ENCODE measurements at places on chromosomes 12 and 14.

DNA sequence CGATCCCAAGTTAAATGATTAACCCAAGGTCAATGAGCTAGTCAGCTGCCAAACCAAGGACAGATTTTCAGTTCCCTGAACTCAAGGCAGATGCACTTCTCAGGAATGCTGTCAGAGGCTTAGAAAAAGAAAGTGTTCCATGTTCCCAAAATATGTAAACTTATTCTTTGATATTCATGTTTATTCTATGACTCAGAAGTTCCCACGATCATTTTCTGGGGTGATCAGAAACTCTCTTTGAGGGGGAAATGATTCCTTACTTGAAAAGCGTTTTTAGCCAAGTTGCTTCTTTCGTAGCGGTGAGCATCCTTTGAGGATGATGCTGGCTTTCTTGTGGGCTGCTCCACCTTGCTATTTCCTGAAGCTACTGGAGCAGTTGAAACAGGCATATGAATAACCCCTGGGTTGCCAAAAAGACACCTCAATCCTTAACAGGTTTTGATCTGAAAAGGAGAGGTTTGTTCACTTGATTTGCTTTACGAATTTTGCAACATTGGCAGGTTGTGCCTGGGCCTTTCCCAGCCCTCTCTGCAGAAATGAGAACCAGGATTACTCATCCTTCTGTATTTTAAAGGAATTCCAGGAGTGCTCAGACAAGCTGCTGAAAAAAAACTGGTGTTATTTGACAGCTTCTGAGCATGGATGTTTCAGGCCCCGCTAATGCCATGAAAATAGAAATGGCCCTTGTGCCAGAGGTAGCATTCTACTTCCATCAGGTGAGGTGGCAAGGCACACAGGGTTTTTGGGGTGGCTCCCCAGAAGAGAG, 121.4 kb upstream of the HIF1A start:
- DNase-seq, result no peak

DNA sequence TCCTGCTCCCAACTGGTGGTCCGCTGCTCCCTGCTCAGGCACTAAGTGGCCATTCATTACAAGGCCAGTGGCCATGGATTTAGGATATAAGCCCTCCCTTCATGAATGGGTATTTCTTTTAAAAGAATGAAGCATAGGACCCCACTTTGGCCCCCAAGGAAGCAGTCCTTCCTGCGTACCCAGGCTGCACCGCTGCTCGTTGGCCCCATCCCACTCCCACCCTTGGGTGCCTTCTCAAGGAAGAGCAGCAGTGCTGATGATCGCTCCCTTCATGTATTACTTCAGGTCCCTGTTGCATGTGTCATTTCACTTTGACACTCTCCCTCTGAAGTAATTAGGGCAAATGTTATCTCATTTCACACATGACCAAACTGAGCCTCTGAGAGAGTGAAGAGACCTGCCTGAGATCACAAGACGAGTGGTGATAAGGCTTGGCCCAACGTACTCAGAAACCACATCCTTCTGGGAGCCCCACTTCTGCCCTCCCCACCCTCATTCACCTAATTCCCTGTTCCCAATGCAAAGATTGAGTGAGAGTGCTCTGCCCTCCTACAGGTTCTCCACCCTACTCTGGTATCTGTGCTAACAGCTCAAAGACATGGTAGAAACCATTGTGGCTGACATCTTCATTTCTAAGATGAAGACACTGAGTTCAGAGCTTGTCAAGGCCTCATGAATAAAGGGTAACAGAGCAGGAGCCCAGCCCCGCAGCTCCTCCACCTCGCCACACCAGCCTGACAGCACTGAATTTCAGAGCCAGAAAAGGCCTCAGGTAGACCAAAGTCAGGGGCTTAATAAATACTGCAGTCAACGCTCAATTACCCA, 10.3 kb upstream of the KRT2 start:
- no peak for DNase-seq

- no peak for DNase-seq
These were observed 479.8 kb downstream of the FUT8 start for GRCh38 chr14:65892315-65892714.

DNA sequence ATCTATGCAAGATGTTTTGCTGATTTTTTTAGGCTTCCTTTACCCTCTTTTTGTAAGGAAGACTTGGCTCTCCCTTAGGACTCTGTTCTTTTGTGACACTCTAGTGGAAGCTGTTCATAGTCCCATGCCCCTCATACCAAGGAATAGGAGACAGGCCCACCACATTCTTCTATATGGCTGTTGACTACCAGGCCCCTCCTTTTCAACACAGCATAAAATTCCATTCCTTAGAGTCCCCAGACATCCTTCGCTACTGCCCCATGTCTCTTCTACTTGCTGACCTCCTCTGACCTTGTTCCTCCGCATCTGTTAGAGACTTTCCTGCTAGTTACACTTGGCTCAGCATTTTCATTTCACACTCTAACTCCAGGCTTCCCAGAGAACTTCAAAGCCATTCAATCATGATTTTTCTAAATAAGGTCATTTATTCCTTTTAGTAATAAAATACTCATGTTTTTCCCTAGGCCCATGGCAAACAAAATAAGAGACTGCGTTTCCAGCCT, 9.7 kb downstream of the PIK3C2G start:
- DNase-seq, result no peak

- no peak for DNase-seq
These were observed 30.6 kb downstream of the PPFIBP1 start for GRCh38 chr12:27554421-27555186.

DNA sequence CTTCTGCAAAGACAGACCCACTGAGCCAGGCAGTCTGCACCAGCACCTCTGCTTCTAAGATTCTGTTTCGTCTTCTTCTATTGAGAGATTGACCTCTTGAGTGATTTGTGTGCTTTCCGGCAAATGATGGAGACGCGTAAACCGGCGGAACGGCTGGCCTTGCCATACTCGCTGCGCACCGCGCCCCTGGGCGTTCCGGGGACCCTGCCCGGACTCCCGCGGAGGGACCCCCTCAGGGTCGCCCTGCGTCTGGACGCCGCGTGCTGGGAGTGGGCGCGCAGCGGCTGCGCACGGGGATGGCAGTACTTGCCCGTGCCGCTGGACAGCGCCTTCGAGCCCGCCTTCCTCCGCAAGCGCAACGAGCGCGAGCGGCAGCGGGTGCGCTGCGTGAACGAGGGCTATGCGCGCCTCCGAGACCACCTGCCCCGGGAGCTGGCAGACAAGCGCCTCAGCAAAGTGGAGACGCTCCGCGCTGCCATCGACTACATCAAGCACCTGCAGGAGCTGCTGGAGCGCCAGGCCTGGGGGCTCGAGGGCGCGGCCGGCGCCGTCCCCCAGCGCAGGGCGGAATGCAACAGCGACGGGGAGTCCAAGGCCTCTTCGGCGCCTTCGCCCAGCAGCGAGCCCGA, 703 bp downstream of the ASCL4 start:
- no peak for DNase-seq

- no peak for DNase-seq
These were observed 320.0 kb upstream of the ATP2B1 start for GRCh38 chr12:90028635-90029051.

GRCh38 chr12:29309320-29309902, 71.6 kb downstream of the ERGIC2 start:
- no peak for DNase-seq

DNA sequence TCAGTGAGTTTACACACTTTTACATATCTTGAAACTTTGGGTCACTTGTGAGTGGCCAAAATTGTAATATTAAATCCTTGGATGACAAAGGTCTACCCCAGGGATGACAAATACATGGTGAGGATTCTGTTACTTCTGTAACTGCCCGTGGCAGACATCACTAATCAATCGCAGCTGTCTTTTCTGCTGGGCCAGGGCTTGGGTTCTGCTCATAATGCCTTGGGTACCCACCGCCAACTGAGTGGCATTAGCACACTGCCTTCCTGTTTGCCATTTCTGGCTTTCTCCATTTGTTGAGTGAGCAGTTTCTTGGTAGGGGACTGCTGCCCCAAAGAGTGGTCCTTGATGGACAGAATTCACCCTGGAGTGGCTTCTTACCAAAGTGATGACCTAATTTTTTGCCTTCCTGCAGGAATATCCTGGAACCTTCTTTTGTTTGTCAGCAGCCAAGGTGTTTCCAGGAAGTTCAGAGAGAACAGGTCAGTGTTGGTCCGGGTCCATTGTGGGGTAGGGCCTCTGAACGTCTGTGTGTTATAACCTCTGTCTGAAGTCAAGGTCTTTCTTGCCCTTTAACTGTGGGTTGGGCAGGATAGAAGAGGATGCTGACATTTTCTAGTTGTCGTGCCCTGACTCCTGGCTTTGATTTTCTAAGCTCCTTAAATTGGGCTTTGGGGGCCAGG, 6.2 kb downstream of the TSPAN9 start:
- DNase-seq, result no peak

- DNase-seq, result no peak
These were observed 215.7 kb downstream of the SYT10 start for GRCh38 chr12:33223956-33224355.

- DNase-seq, result peak; percentile 53
These were observed 130.0 kb upstream of the BTG1 start for GRCh38 chr12:92275443-92276154.

- peak; percentile 78 for DNase-seq
These were observed 472 bp downstream of the MBD6 start for GRCh38 chr12:57522887-57523705.

DNA sequence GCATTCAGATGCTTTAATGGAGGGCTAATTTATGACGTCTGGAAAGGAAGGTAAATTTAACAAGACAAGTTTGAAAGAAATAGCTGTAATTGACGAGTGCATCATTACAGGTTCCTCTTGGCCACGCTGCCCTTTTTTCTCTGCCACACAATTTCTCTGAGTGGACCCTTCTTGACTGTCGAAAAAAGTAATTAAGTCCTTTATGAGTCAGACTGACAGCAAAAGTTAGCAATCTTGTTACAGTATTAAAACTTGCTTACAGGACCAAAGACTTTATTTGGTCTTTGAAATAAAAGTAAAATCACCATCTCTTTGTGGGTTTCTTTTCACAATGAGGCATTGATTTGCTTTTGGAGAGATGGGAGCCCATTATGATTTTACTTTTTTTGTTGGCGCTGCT, 42.6 kb downstream of the SAMD4A start:
- no peak for DNase-seq

- no peak for DNase-seq
These were observed 179.4 kb upstream of the PRMT8 start for GRCh38 chr12:3311491-3312103.

- DNase-seq, result no peak
These were observed 47.7 kb upstream of the HECTD1 start for GRCh38 chr14:31255286-31255685.

GRCh38 chr12:122669397-122670070, 33.6 kb downstream of the HCAR2 start:
- no peak for DNase-seq

DNA sequence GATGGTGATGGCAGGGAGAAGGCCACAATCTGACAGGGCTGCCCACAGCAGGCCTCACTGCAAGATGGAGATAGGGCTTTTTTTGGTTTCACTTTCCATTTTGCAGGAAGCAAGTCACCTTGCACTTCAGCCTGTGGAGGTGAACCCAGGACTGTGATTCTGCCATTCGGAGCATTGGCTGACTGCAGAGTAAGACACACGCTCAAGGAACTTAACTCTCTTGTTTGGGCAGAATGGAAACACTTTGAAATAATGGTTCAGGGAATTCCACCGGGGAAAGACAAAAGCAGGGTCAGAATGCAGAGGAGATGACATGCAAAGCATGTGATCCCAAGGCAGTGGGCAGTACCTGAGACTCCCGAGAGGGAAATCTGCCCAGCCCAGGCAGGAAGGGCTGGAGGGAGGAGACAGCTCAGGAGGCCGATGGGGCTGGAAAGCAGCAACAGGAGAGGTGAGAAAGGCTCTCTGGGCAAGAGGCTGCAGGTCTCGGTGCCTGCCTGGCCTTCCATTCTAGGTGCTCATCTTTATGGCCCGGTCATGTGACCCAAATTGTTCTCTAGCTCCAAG, 58.7 kb upstream of the PRMT8 start:
- DNase-seq, result no peak

DNA sequence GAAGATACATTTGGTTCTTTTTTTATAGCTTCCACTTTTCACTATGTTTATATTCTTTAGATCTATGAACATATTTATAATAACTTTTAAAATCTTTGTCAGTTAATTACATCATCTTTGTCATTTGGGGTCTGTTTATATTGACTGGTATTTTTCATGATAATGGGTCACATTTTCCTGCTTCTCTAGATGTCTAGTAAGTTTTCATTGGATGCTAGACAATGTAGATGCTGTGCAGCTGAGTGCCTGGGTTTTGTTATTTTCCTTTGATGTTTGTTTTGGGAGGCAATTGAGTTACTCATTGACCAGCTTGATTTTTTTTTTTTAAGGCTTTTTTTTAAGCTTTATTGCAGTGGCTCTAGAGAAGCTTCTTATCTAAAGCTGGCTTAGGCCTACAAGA, 4.9 kb downstream of the MAP1LC3B2 start:
- no peak for DNase-seq

DNA sequence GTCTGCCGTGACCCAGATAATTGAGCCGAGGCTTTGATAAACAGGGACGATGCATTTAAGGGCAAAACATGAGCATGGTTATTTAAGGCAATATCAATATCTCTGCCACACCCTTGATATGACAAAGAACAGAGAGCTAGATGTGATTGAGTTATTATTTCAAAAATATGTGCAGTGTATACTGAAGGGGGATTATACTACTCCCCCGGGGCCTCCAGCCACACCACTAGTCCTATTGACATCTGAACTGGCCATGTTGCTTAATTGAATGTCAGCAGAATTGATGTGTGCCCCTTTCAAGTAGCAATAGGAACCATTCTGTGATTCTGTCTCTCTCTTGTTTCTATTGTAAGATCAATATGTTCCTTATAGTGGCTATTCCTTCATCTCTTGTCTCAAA, 794.8 kb upstream of the SEL1L start:
- DNase-seq, result no peak

GRCh38 chr14:46488374-46488773, 163.2 kb downstream of the RPL10L start:
- DNase-seq, result no peak

DNA sequence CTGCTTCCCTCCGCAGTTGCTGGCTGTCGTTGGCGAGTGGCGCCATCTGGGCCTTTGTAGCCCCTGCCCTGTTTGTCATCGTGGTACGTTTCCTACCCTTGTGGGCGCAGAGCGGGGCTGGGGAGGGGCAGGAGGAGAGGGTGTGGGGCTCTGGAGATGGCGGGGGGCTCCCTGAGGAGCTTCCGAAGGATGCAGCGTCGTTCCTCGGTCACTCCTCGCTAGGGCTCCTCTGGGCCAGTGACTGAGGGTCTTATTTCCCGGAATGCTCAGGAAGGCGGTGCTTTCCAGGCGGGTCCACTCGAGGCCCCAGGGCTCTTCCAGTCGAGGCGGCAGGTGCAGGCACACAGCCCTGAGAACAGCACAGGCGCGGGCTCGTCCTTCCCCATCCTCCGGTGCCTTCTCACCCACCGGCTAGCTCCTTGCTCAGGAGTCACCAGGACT, 167.1 kb downstream of the ADGRD1 start:
- DNase-seq, result no peak

GRCh38 chr14:23408307-23408630, 196 bp upstream of the MYH6 start:
- DNase-seq, result no peak

DNA sequence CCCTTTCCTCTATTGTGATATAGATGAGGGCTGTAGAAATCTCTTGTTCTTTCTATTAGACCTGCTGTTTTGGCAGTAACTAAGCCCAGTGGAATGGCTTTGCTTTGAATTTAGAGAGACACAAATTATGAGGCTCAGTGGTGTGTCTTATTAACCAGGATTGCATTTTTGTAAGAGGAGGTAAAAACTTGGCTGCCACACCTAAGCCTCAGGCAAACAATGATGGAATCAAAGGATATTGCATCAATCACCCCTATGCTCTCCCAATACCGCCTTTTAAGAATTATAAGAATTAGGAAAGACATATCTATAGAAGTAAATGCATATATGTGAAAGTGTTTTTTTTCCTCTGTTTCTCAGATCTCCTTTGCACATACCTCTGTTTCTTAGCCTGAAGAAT, 63.3 kb downstream of the ACSS3 start:
- no peak for DNase-seq
